ENCODE measurements at places on chromosomes 5 and 9. TPM values are rescaled to one million over a fixed set of nuclear protein-coding genes. Genes with fewer than 3 reads are reported as not detected.

JAKMIP2 gene
- total RNA-seq = not detected

DNA sequence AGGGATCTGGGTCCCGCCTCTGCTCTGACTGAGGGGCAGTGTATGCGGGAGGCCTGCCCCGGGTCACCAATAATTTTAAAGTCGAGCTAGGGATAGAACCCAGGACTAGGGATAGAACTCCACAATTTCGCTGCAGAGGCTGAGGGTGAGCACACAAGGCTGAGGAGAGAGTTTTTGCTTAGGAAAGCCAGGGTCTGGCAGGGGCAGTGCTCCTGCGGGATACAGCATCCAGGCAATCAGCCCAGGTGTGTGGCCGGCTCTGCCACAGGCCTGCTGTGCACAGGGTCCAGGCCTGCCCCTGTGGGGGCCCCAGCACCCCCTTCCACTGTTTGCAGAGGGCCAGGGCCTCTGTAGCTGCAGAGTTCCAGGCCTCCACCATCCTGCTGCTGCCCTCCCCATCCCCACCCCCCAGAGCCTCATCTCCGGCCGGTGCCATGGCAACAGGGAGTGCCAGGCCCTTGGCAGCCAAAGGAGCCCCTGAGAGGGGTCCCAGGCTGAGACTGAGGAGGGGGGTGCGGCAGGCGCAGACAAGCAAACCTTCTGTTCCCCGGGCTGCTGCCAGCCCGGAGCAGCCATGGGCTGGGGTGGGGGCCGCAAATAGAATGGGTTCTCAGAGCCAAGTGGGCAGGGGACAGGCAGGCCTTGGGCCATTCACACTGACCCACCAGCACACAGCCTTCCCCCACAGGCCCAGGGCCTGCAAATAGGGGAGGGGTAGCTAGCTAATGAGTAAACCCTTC lies 8.6 kb downstream of the PDGFRB start:
- H3K27ac ChIP-seq = peak overlapping the region; percentile 81
- H3K36me3 ChIP-seq = no peaks in the 10 kb centered on the region
- H3K4me3 ChIP-seq = no peak overlapping the region
- no peaks in the 10 kb centered on the region for H3K4me1 ChIP-seq
- DNase-seq = no peak

ADGRD2 gene
- not detected for total RNA-seq

DNA sequence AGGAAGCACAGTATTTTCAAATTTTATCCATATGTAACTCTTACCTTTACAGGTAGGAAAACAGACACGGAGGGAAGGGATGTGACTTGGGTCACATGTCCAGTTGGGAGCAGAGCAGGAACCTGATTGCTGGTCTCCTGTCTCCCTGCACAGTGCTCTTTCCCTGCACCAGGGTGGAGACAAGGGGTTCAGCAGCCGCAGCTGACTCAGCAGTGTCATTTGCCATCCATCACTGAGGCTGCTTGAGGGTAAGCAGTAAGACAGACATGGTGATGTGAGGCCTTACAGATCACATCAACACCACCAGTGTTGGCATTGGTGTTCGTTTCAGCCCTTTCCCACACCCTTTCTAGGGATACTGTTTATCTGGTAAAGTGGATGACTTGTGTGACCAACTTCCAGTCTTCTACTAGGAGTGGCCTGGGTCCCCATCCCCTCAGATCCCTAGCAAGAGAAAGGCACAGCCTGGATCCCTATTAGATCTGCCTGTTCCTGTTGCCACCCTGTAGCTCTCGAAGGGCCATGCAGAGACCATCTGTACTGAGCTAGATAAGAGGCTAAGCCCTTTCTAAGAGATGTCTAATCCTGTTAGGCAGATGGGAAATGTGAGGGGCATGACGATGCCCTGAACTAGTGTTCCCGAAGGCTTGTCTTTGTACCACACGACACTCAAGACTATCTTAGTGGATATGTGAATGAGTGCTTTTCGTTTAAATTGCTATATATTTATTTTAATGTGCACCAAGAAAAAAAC lies 29.1 kb downstream of the FRMPD1 start:
- no peak for DNase-seq
- H3K36me3 ChIP-seq = no peaks in the 10 kb centered on the region
- no peaks in the 10 kb centered on the region for H3K27me3 ChIP-seq
- no peak overlapping the region for H3K4me3 ChIP-seq
- peak overlapping the region; percentile 74 for H3K27ac ChIP-seq

DNA sequence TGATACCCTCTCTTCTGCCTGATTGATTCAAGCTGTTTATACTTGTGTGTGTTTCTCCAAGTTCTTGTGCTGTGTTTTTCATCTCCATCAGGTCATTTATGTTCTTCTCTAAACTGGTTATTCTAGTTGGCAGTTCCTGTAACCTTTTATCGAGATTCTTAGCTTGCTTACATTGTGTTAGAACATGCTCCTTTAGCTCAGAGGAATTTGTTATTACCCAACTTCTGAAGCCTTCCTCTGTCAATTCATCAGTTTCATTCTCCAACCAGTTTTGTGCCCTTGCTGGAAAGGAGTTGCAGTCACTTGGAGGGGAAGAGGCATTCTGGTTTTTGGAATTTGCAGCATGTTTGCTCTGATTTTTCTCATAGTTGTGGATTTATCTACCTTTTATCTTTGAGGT lies 126.2 kb upstream of the FTMT start:
- no peak for DNase-seq
- H3K4me1 ChIP-seq = no peaks in the 10 kb centered on the region

ASPN gene
- 2.3 TPM for total RNA-seq

SLIT3 gene
- total RNA-seq = 2.9 TPM

ZDHHC11B gene
- total RNA-seq = 0.39 TPM

GRCh38 chr5:16140417-16140816 lies 39.2 kb downstream of the MARCHF11 start:
- no peaks in the 10 kb centered on the region for H3K4me1 ChIP-seq
- no peak overlapping the region for H3K27ac ChIP-seq
- H3K4me3 ChIP-seq = no peak overlapping the region
- H3K27me3 ChIP-seq = no peaks in the 10 kb centered on the region

KIF27 gene
- total RNA-seq = 2.4 TPM

DNA sequence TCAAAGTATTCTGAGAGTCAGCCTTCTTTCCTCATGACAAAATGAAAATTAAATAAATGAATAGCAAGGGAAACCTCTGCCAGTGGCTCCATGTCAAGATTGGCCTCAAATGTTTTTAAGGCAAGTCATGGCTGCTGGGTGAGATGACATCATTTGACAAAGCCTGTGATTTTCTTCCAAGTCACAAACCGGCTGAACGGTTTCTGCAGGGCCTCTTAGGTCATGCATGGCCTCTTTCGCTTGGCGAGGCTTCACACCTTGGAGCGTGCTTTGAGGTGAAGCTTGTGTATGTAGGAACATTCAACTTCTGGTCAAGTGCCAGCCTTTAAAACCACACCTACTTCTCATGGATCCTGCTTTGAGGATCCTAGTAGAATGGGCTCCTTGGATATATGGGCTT lies 161.0 kb upstream of the ZNF618 start:
- DNase-seq = no peak
- H3K36me3 ChIP-seq = no peaks in the 10 kb centered on the region
- no peak overlapping the region for H3K27ac ChIP-seq
- no peak overlapping the region for H3K4me3 ChIP-seq
- no peaks in the 10 kb centered on the region for H3K4me1 ChIP-seq
- H3K27me3 ChIP-seq = no peaks in the 10 kb centered on the region

DNA sequence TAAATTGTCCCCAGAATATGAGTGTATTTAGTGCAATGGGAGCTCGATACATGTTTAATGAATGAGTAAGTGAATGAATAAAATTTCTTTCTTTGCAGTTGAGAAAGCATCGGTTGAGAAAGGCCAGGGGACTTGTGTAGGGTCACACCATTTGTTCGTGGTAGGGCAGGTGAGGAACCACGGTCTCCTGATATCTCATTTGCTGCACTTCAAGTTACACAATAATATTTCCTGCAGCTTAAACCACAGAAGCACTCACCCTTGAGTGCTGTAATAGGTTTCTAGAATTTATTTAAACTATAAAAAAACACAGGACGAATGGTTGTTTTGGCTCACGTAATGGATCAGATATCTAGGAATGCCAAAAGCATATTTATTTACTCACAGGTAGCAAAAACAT lies 429.8 kb downstream of the SPATA31D1 start:
- no peaks in the 10 kb centered on the region for H3K27me3 ChIP-seq
- no peak overlapping the region for H3K4me3 ChIP-seq
- H3K27ac ChIP-seq = no peak overlapping the region

DNA sequence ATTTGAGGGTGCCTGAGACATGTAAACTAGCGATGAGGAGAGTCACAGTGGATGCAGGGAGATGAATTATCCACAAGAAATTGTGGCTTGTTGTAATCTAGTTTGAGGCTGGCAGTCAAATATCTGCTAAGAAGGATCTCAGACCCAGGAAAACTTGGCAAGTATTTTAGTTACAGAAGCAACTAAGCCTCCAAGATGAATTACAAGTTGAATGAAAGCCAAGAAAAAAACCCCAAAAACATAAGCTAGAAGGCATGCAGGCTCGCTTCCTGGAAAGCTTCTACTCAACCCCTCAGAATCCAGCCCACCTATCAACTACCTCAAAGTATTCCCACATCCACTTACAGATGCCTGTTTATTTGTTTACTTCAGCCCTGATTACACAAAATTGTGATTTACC lies 696.9 kb downstream of the MAT2B start:
- H3K27ac ChIP-seq = no peak overlapping the region
- H3K27me3 ChIP-seq = no peaks in the 10 kb centered on the region
- H3K4me3 ChIP-seq = no peak overlapping the region

GRCh38 chr5:112338681-112339337 lies 80.3 kb downstream of the EPB41L4A start:
- H3K4me3 ChIP-seq = no peak overlapping the region
- H3K36me3 ChIP-seq = no peaks in the 10 kb centered on the region
- H3K27ac ChIP-seq = peak overlapping the region; percentile 67
- DNase-seq = peak; percentile 43
- H3K4me1 ChIP-seq = peaks cover 23% of the 10 kb centered on the region
- no peaks in the 10 kb centered on the region for H3K27me3 ChIP-seq

GRCh38 chr5:39648848-39649227 lies 224.1 kb upstream of the DAB2 start:
- no peak for DNase-seq
- H3K4me3 ChIP-seq = no peak overlapping the region
- no peak overlapping the region for H3K27ac ChIP-seq

DNA sequence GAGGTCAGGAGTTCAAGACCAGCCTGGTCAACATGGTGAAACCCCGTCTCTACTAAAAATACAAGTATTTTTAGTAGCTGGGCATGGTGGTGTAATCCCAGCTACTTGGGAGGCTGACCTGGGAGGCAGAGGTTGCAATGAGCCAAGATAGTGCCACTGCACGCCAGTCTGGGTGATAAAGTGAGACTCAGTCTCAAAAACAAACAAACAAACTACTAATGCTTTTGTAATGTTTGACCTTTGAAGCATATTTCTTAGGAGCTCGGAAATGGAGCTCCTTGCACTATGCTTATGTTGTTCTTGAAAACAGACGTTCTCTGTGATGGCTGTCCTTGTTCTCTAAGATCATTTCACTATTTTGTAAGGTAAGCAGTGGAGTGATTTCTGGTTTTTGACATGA lies 6.0 kb downstream of the F2RL2 start:
- H3K27me3 ChIP-seq = no peaks in the 10 kb centered on the region
- DNase-seq = no peak
- H3K4me1 ChIP-seq = no peaks in the 10 kb centered on the region
- H3K36me3 ChIP-seq = no peaks in the 10 kb centered on the region
- H3K4me3 ChIP-seq = no peak overlapping the region
- no peak overlapping the region for H3K27ac ChIP-seq

GRCh38 chr5:58497386-58497785 lies 6.2 kb downstream of the GAPT start:
- no peaks in the 10 kb centered on the region for H3K36me3 ChIP-seq
- no peak overlapping the region for H3K4me3 ChIP-seq
- no peak for DNase-seq
- no peak overlapping the region for H3K27ac ChIP-seq
- H3K4me1 ChIP-seq = no peaks in the 10 kb centered on the region

ADAMTSL1 gene
- 0.20 TPM for total RNA-seq

GRCh38 chr5:119681734-119682133 lies 52.4 kb downstream of the FAM170A start:
- H3K4me3 ChIP-seq = no peak overlapping the region
- no peaks in the 10 kb centered on the region for H3K27me3 ChIP-seq
- DNase-seq = no peak
- no peak overlapping the region for H3K27ac ChIP-seq
- H3K4me1 ChIP-seq = no peaks in the 10 kb centered on the region

- no peaks in the 10 kb centered on the region for H3K36me3 ChIP-seq
- H3K27me3 ChIP-seq = no peaks in the 10 kb centered on the region
- H3K27ac ChIP-seq = no peak overlapping the region
- no peak overlapping the region for H3K4me3 ChIP-seq
- no peak for DNase-seq
Measured at GRCh38 chr5:24642022-24642421, 2.8 kb downstream of the CDH10 start.

GRCh38 chr9:87662808-87663528 lies 63.0 kb upstream of the CTSL start:
- H3K4me3 ChIP-seq = no peak overlapping the region
- H3K4me1 ChIP-seq = no peaks in the 10 kb centered on the region
- peak; percentile 31 for DNase-seq

DNA sequence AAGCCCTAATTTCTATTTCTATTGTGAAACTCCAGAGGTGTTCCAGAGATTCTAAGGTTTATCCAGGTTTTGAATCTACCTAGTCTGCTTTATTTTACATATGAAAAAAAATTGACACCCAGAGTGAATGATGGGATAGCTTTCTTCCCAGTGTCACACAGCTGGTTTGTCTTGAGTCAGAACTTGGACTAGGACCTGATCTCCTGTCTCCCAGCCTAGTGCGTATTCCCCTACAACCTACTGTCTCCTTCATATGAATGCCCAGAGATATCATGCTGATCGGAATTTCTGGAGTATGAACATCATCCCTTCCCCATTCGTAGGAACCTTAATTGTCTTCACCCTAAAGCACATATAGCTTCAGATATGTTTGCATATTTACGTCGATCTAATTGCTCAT lies 524.2 kb downstream of the SPATA31D1 start:
- no peak overlapping the region for H3K4me3 ChIP-seq
- DNase-seq = no peak
- no peak overlapping the region for H3K27ac ChIP-seq

SLC9A3 gene
- total RNA-seq = 1.7 TPM
